ENCODE measurements at places on chromosomes 2 and 18.

GRCh38 chr2:195651046-195651445 lies 6.0 kb upstream of the SLC39A10 start:
- DNase-seq: no peak

- DNase-seq: no peak
These were observed 553.3 kb upstream of the TNP1 start for GRCh38 chr2:217413193-217413592.

DNA sequence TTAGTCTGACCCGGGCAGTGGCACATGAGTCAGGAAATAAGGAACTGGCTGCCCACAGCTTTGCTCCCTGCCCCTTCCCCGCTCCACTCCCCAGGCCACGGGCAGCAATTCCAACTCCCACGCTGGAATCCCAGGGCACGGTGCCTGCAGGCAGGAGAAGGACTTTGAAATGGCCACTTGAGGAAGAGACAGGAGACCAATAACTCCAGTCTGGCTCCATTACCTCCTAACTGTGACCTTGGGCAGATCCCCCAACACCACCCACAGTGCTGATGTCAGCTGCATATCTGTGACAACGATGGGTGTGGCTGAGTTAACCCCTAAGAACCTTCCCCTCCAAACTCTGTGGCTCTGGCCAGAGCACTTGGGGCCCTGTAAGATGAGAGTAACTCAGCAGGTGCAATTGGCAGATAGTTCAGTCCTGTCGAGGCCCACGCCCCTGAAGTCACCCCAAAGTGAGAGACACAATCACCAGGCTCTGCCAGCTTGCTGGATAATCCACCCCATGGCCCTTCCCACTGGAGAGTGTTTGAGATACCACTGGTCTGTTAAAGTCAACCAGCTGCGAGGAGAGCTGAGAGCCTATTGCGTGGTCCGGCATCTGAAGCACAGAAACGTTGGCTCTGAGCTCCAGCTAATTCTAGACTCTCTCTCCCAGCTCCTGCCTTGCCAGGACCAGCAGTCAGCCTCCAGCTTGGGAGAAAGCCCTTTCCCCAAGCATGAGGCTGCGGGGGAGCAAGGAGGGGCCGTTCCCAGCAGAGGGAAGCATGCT lies 175.2 kb downstream of the TNS1 start:
- DNase-seq: peak; percentile 35

DNA sequence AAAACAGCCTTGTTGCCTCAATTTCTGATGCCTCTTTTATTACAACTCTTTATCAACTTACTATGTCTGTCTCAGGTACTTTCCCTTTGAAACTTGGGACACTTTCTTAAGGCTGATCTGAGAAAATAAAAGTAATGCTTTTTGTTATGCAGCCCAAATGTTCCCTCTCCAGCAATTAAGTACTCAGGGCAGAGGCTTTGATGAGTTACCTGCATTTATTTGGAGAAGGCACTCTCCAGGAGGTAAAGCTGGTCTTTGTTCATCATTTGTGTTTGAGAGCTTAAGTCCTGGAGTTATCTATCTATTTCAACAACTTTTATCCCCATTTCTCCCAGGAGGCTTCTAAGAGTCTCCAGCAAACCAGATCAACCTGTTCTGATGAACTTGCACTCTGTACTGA lies 259.2 kb downstream of the ASXL3 start:
- no peak for DNase-seq

- peak; percentile 35 for DNase-seq
These were observed 2.3 kb downstream of the MYO1B start for GRCh38 chr2:191247381-191248057.

GRCh38 chr2:184534986-184535385 lies 63.3 kb upstream of the ZNF804A start:
- no peak for DNase-seq

- DNase-seq: no peak
These were observed 906.1 kb downstream of the SLC4A3 start for GRCh38 chr2:220533485-220533884.

GRCh38 chr2:54572262-54572635 lies 116.1 kb downstream of the SPTBN1 start:
- no peak for DNase-seq

DNA sequence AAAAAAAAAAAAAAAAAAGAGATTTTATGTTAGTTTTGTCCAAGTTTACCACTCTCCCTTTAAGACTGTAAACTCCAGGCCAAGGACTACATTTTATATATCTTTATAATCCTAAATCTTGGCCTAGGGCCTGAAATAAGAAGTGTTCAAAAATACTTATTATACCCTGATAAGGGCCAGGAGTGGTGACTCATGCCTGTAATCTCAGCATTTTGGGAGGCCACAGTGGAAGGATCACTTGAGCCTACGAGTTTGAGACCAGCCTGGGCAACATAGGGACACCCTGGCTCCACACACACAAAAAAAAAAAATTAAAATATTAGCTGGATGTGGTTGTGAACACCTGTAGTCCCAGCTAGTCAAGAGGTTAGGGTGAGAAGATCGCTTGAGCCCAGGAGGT lies 12.7 kb downstream of the TRIP12 start:
- DNase-seq: no peak

GRCh38 chr2:8679827-8680731 lies 1.8 kb upstream of the ID2 start:
- DNase-seq: peak; percentile 90

DNA sequence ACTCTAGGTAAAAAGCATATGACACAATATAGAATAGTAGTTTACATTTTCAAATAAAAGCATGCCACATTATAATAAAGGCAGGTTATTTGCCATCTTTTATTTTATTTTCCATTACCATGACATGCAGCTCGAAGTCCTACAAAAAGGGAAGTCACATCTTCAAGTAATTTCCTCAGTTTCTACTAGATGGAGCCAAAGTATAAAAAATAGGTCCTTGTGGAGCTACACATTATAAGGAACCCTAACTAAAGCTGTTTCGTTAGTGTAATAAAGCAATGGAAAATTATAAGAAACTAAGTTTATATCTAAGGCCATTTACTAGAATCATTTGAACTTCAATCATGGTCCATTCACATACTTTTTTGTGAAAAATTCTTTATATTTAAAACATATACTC lies 674.5 kb downstream of the KCNJ3 start:
- DNase-seq: no peak

DNA sequence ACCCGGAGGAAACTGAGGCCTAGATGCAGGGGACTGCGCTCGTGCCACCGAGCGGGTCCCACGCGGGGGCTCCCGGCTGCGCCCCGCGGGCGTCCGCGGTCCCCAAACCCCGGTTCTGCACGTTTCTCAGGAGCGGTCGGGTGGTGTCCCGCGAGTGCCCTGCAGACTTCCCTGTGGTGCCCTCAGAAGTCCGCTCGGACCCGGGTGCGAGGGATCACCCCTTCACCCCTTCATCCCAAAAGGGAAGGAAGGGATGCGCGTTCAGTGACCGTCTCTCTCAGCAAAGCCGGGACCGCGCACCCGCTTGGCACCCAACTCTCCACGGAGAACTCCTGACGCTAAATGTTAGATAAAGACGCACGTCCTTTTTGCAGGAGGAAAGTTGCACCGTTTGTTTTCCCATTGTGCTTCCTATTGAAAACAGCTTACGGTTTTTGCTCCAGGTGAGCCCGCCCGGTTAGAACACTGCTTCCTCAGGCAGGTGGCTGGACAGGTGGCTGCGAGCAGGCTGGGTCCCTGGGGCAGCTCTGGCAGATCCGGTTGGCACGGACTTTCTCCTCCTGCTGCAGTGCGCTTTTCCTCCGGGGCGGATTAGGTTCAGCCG lies 779 bp downstream of the DGKD start:
- peak; percentile 69 for DNase-seq

- DNase-seq: no peak
These were observed 115.1 kb downstream of the NAB1 start for GRCh38 chr2:190763901-190764514.

DNA sequence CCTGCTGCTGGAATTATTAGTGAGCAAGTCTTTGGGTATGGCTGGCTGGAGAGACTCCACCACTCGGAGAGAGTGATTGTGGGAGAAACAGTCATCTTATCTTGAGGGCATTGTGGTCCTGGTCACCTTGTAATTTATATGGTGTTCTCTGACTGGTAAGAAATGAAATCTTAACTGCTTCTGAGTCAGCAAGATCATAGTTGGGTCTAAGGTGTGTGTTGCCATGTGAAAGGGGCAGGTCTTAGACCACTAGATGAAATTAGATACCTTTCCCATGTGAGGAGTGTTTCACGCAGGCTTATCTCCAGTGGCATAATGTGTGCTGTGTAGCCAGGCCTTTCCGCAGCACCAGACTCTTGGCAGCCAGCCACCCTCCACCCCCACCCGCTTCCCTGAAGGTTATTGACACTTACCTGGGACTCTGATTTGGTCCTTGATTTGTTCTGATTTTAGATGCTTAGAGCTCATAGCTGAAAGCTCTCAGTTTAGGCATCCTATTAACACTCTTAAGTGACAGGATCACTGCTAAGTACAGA lies 7.7 kb downstream of the MAPRE3 start:
- DNase-seq: peak; percentile 82

- DNase-seq: no peak
These were observed 6.8 kb downstream of the B3GNT2 start for GRCh38 chr2:62202729-62203128.

GRCh38 chr2:173241643-173242042 lies 113.0 kb upstream of the CDCA7 start:
- no peak for DNase-seq

DNA sequence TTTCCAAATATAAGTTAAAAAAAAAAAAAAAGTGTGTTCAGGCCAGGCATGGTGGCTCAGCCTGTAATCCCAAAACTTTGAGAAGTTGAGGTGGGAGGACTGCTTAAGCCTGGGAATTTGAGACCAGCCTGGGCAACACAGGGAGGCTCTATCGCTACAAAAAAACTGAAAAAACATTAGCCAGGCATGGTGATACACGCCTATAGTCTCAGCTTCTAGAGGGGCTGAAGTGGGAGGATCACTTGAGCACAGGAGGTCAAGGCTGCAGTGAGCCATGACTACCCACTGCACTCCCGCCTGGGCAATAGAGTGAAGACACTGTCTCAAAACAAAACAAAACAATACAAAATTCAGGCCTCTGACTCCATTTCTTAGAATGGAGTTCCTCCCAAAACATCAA lies 9.2 kb downstream of the USP37 start:
- no peak for DNase-seq

DNA sequence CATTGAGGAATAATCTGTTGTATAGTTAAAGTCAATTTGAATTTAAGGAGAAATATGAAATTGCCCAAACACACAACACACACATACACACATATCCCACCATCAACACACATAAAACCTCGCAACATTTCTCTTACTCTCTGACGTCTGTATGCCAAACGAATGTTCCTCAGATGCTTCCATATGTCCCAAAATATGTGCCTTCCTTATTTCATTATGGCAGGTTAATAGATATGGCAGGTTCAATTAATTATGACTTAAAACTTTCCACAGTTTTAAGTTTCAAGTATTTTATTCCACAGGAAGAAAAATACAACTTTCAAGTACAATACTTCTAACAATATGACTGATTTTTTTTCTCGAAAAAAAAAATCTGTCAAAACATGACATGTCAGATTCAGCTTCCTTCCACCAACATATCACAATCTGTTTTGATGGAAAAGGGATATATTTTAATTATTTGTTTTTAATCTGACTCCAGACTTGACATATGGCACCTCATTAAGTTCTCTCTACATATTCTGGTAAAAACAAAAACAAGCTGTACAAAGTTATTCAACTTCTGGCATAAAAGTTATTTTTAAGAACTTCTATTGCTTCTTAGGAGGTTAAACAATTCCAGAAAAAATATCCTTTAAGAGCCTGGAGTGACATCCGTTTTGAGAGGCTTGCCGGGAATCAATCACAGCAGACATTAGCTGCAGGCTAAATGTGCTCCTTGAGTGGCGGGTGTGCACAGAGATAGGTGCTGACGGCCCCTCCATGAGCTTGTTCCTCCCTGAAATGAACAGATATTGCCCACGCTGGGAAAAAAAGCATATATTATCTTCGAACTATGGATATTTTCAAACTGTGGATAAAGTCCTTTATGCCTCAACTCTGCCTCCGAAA lies 812.7 kb downstream of the DCDC2C start:
- DNase-seq: no peak

DNA sequence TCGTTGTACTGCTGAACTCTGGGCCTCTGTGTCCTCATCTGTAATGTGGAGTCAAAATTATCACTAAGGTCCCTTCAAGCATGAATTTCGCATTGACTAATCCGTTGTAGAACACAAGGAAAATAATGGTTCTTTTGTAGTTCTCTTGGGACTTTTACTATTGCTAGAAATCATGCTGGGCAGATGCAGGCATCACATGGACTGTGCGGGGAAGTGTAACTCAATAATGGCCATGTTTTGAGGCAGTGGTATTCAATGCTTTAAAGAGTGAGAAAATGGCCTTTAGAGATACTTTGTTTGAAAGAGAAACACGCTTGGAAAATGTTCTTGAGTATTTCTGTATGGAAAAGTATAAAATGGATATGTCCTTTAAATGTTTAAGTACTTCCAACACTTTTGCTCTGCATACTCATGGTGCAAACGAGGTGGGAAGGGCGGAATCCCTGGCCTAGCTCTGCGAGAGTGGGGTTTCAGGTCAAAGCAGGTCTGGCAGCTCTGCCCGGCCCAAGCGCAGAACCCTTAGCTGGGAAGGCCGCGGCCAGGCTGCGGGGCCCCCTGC lies 117.3 kb upstream of the MSTN start:
- DNase-seq: no peak

GRCh38 chr2:215619022-215619958 lies 183.4 kb upstream of the FN1 start:
- no peak for DNase-seq

GRCh38 chr2:216351172-216351925 lies 20.9 kb downstream of the MARCHF4 start:
- DNase-seq: no peak

- DNase-seq: no peak
These were observed 3.1 kb downstream of the ARHGAP25 start for GRCh38 chr2:68737711-68738110.

- DNase-seq: peak; percentile 60
These were observed 20.0 kb downstream of the BUB1 start for GRCh38 chr2:110657724-110658305.

- peak; percentile 20 for DNase-seq
These were observed 129.4 kb upstream of the CXCR4 start for GRCh38 chr2:136247204-136247950.

DNA sequence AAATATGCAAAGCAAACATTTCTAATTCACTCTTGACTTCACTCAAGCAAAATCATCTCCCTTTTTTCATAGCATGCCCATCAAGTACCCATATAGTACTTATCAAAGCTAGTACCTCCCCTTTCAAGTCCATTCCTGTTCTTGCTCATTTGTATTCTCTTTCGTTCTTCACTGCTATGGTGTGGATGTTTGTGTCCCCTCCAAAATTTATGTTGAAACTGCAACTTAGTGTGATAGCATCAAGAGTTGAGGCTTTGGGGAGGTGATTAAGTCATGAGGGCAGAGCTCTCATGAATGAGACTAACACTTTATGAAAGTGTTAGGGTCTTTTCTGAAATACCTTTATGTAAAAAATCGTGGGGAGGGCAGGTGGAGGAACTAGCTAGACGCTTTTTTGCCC lies 52.9 kb downstream of the RNU4ATAC start:
- no peak for DNase-seq

DNA sequence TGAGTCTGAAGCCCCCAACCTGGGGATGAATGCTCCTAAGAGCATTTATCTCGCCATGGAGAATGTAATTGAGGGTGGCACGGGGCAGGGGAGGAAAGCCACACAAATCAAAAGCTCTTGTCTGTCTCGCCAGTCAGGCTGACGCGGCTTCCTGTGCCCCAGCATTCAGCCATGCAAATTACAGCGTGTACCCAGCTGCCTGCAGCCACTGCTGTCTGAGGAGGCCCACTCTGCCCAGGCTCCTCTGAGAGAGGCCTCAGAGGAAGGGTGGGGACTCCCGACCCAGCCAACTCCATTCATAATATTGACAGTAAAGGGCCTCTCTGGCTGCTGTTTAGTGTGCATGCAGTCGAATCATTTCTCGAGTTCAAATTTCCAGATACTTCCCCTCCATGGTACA lies 22.0 kb downstream of the SMAD7 start:
- DNase-seq: peak; percentile 70
